ENCODE measurements at places on chromosomes 6 and 20.

GRCh38 chr20:50820515-50821256 is 25.8 kb downstream of the BCAS4 start:
- DNase-seq = no peak

DNA sequence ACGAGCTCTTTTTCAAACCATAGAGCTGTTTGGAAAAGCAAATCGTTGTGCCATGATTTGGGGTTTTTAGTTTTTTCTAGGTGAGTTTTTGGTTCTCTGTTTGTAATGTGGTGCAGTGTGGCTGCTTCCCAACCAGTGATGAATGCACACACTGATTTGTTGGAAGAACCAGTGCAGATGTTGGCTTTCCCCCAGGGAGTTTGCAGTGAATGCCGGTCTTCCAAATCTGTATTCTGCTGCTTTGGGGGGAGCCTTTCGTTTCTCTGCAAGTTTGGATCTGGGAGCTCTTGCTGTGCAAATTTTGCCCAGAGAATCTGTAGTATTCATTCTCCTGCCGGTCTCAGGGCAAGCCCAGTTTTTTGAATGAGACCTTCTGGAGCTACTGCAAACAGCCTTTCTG is 14.5 kb downstream of the HECA start:
- no peak for DNase-seq

GRCh38 chr20:12051206-12052163 is 133.8 kb downstream of the BTBD3 start:
- DNase-seq = no peak

DNA sequence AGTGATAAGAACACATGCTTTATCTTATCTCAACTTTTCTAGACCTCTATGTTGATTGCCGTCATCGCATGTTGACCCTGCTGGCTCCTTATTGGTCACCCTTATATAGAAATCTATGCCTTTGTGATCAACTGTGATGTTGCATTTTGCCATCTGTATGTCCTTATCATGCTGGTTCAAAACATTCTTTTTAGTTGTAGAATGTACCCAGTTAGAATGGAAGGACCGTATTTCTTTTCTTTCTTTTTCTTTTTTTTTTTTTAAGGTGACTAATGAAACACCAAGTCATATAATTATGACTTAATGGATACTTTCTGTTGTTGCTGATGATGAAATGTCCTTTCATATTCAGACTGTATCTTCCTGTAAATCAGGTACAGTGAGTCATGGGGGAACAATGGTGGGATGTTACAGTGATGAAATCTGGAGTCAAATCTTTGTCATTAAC is 145.9 kb upstream of the CITED2 start:
- DNase-seq = no peak

- DNase-seq = no peak
These were observed 282.7 kb downstream of the HAO1 start for GRCh38 chr20:7657569-7657968.

- DNase-seq = no peak
These were observed 32.2 kb upstream of the IPCEF1 start for GRCh38 chr6:154388803-154389202.

DNA sequence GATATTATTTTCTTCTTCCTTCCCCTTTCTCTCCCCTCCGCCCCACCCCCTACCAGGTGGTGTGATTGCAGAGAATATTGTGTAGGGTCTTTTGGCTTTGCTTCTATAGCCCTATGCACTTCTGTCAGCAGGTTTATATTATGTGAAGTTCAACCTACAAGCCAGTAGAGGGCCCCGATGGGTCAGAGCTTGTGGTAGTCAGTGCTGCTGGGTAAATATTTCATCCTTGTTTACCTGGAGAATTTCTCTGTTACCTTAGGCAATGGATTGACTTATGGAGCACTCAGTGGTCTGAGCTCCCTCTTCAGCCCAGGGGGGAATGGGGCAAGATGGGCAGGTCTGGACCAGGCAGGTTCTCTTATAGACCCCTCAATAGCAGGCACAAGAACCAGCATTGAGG is 720.9 kb downstream of the GRIK2 start:
- DNase-seq = no peak

DNA sequence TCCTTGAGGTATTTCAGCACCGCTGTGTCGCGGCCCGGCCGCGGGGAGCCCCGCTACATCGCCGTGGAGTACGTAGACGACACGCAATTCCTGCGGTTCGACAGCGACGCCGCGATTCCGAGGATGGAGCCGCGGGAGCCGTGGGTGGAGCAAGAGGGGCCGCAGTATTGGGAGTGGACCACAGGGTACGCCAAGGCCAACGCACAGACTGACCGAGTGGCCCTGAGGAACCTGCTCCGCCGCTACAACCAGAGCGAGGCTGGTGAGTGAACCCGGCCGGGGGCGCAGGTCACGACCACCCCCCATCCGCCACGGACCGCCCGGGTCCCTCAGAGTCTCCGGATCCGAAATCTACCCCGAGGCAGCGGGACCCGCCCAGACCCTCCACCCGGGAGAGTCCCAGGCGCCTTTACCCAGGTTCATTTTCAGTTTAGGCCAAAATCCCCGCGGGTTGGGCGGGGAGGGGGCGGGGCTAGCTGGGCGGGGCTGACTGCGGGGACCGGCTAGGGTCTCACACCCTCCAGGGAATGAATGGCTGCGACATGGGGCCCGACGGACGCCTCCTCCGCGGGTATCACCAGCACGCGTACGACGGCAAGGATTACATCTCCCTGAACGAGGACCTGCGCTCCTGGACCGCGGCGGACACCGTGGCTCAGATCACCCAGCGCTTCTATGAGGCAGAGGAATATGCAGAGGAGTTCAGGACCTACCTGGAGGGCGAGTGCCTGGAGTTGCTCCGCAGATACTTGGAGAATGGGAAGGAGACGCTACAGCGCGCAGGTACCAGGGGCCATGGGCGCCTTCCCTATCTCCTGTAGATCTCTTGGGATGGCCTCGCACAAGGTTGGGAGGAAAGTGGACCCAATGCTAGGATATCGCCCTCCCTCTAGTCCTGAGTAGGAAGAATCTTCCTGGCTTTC is 693 bp downstream of the HLA-F start:
- DNase-seq = no peak

- no peak for DNase-seq
These were observed 145.6 kb downstream of the DLL1 start for GRCh38 chr6:170145272-170145592.

- DNase-seq = no peak
These were observed 51.9 kb downstream of the SNAI1 start for GRCh38 chr20:50034567-50035180.

DNA sequence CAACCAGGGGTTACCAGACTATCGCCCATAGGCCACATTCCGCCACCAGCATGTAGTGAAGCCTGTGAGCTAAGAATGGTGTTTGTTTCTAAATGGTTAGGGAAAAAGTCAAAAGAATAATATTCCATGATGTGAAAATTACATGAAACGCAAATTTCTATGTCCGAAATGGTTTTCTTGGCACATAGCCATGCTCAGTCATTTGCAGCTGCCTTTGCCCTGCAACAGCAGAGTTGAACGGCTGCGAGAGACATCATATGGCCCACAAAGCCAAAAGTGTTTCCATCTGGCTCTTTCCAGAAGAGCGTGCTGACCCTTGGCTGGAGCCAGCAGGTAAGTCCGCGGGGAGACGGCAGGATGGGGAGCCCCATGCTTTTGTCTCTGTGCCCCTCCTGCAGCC is 60.7 kb downstream of the FAM120B start:
- DNase-seq = peak; percentile 28

DNA sequence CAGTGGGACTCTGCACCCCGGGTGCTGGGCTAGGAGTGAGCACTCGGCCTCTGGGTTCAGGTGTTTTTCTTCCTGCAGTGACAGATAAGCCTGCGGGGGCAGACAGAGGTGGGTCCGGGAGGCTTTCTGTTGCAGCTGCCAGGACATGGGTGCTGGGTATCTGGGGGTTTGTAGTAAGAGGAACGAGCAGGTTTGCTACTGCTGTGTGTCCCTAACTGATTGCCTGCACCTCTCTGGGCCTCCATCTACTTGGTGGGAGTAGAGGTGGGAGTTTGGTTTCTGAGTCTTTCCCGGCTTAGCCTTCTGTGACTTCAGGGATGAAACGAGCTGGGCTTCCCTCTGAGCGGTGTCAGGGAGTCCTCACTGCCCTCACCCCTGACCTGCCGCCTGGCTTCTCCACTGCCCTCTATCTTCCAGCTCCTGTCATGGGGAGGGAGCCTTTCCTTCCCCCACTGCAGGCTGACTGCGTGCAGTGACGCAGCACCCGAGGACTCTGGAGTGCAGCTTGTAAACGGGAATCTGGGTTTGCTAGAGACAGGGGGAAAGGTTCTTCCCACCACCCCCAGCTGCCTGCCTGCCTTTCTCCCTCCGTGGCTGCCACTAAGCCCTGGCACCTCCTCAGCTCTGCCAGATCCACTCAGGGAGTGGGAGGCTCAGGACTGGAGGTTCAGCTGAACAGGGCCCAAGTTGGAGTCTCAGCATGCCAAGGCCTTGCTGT is 6.7 kb downstream of the DLGAP4 start:
- DNase-seq = no peak

GRCh38 chr6:126766820-126767219 is 351.7 kb upstream of the RSPO3 start:
- no peak for DNase-seq

DNA sequence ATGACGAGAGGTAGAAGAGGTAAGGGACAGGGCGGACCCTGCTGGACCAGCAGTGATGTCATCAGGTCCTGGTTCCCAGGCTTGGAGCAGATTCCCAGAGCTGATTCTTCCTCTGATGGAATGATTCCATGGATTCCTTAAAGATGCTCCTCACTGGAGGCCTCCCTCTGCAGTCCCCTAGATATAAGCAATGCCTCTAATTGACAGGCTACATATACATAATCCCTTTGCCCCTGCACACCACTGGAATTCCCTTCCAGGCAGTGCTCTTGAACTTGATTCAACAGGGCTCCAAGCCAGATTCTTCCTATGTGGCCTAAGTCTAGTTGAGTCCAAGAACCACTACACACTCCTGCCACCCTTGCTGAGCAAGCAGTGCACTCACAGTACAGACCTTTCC is 52.3 kb upstream of the L3MBTL3 start:
- DNase-seq = no peak

GRCh38 chr20:15131176-15131575 is 793.8 kb upstream of the FLRT3 start:
- DNase-seq = no peak

DNA sequence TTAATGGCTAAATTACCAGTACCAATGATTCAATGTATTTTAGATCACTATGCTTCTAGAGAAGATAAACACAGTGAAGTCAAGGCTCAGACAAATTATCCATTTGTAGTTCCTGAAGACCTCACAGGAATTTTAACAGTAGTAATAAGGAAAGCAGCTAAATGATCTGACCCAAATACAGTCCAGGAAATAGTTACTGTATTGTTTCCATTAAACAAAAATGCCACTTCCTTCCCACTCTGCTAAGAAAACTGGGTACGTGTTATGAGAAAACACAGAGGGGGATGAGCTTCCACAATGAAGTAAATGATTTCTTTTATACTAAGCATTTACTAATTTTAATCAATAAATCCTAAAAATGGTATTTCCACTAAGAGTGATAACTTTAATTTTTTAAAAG is 127.9 kb downstream of the CDK19 start:
- no peak for DNase-seq

GRCh38 chr6:56043076-56043475 is 167.7 kb upstream of the BMP5 start:
- DNase-seq = no peak

DNA sequence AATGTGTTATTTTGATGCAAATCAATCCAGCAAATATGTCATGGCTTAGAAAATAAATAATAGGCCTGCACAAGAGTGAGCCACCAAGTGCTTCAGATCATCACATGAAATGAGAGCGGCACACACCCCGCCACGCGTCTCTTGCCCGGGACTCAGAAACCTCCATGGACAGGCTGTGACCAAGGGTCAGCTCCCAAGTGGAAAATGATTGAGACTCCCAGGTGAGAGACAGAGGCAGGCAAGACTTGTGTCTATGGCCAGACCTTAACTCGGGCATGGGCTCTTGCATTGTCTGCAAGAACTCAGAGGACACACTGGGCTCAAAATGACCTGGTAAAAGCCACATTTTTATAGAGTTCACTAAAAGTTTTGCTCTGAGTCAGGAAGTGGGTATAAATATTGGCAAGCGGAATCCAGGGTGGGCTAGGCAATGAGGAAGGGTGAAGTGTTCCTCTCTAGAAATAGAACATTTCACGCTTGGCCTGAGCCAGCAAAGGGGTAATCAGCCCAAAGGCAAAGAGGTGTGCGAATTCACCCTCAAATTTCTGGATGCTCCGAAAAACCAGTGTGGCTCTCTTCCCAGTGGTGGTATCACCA is 30.7 kb upstream of the RIN2 start:
- DNase-seq = no peak

DNA sequence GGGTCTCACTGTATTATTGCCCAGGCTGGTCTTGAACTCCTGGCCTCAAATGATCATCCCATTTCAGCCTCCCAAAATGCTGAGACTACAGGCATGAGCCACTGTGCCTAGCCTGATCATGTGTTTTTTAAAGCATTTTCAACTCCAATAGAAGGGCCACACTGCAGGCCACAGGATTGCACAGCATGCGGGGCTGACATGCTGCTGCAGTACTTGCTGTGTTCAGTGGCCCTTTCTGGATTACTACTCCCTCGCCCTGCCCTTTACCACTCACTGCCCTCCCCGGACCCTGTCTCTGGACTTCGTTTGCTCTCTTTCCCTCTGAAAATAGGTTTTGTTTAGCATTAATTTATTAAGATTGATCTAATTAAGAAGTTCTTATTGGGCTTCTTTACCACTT is 37.3 kb downstream of the HECA start:
- no peak for DNase-seq

DNA sequence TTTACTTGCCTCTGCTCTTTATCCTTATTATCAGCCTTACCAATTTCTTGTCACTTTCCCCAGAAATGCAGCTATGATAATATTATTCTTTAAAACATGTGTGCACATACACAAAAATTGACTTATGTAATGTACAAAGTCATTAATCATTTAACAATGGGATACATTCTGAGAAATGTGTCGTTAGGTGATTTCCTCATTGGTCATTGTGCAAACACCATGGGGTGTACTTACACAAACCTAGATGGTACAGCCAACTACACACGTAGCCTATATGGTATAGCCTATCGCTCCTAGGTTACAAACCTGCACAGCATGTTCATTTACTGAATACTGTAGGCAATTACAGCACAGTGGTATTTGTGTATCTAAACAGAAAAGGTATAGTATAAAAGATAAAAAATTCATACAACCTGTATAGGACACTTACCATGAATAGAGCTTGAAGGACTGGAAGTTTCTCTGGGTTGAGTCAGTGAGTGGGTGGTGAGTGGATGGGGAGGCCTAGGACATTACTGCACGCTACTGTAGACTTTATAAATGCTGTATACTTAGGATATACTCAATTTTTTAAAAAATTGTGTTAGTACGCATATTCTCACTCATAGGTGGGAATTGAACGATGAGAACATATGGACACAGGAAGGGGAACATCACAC is 56.9 kb downstream of the HIVEP1 start:
- DNase-seq = no peak

- DNase-seq = no peak
These were observed 55.2 kb downstream of the PTPN1 start for GRCh38 chr20:50565383-50565782.

GRCh38 chr6:125741336-125741735 is 8.1 kb upstream of the HEY2 start:
- DNase-seq = no peak

GRCh38 chr6:102793752-102794151 is 1400.2 kb downstream of the GRIK2 start:
- no peak for DNase-seq
